Activated CD8-positive, alpha-beta memory T cell treated with anti-CD3 and anti-CD28 coated beads for 4 hours (primary cell): ENCODE measurements at places on chromosomes 2 and 18.

DNA sequence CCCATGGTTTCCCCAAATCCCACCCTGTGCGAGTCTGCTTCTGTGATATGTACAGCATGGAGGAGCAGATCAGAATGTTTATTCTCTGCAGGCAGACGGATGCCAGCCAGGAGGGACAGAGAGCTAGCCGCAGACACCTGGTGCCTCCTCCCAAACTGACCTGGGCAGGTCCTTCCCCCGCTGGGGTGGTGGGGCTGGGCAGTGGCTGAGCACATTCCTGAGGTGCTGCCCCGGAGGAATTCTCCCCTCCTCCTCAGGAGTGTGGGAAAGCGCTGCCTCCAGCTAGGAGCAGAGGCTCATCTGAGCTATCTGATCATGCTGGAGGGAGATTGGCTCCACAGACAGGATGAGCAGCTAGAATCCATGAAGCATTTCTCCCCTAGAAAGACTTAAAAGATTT, 21.7 kb downstream of the C2orf92 start:
- no peak for DNase-seq

- DNase-seq: no peak
These were observed 17.1 kb downstream of the HS6ST1 start for GRCh38 chr2:128301501-128301966.

- no peak for DNase-seq
These were observed 68.3 kb downstream of the SPTBN1 start for GRCh38 chr2:54524226-54524991.

DNA sequence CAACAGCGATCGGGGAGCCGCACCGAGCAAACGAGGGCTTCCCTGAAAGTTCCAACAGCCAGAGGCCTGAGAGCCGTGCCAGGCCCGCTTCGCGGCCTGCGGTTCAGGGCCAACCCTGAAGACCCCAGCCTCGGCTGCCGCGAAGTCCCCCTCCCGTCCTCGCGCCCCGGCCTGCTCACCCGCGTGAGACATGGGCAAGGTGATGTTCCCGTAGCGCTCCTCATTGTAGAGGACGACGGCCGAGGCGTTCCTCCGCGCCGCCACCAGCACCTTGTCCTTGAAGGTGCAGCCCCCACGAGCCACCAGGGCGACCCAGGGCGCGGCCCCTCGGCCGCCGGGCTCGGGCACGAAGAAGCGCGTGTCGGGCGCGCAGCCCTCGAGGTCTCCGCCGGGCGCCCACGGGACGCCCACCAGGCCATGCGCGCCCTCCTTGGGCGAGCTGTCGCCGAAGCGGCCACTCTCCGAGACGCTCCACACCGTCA, 510 bp downstream of the RNF149 start:
- DNase-seq: no peak

DNA sequence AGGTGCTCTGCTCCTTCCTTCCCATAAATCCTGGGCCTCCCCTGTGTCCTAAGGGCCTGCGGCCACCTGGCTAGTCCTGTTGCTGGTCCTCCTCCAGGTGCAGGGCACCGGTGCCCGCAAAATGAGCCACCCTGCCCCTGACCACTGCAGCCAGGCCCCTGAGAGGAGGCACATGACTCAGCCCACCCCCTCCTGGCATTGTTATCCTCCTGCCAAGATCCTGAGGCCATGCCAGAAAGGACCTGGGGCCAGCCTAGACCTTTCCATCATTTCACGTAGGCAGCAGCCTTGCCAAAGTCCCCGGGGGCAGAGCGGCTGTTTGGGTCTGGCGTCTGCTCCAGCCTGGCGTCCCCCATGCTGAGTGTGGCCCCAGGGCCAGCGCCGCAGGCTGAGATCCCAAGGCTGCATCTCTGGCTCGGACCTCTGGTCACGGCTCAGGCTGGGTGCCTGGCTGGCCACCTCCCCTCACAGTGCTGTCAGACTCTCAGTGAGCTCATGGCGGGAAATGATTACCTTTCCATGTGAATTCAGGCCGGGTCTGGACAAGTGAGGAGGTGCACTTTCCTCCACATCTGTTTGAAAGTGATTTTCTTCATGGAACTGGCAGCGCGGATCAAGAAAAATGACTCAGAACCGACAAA, 81.0 kb downstream of the NDUFA10 start:
- no peak for DNase-seq
